ENCODE measurements at places on chromosomes 3 and 15.

DNA sequence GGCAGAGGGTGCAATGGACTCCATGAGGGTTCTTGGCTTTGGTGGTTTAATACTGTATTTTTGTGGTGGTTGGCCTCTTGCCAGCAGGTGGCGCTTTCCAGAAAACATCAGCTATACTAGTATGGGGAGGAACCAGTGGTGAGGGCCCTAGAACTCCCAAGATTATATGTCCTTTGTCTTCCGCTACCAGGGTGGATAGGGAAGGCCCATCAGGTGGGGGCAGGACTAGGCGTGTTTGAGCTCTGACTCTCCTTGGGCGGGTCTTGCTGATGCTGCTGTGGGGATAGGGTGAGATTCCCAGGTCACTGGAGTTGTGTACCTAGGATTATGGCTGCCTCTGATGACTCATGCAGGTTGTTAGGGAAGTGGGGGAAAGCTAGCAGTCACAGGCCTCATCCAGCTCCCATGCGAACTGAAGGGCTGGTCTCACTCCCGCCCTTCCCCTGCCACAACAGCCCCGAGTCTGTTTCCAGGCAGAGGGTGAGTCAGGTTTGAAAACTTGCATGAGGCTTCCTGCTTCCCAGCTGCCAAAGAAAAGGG, 357.7 kb downstream of the OTOL1 start:
- DNase-seq, result peak; percentile 6

DNA sequence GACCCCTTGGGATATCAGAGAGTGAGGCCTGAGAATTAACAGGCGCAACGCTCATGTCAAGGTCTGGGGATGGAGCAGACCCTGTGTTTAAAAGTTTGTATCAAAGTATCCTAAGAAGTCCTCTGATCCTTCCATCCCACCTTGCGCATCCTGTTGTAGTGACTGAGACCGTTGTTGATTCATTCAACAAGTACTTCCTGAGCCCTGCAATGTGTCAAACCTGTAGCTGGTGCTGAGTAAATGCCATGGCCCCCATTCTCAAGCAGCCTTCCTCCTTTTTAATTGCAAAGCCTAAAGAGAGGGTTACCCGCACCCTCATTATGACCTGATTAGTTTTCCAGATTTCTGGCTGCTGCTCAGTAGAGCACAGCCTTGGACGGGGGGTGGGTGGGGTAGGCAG, 46.4 kb downstream of the RPLP1 start:
- no peak for DNase-seq

GRCh38 chr3:149564079-149564478, 89.6 kb downstream of the TM4SF4 start:
- DNase-seq, result no peak

- peak; percentile 56 for DNase-seq
Observed at GRCh38 chr3:186965141-186965879, 35.0 kb downstream of the ST6GAL1 start.

- peak; percentile 20 for DNase-seq
Observed at GRCh38 chr15:48862705-48863104, 15.2 kb upstream of the EID1 start.

GRCh38 chr15:57025264-57025926, 107.0 kb downstream of the TCF12 start:
- no peak for DNase-seq

- peak; percentile 26 for DNase-seq
Observed at GRCh38 chr3:105367063-105367405, 325 bp downstream of the ALCAM start.

GRCh38 chr15:27757052-27757451, 342.1 kb downstream of the OCA2 start:
- DNase-seq, result no peak

GRCh38 chr15:95226835-95227234, 995.5 kb downstream of the MCTP2 start:
- no peak for DNase-seq

GRCh38 chr15:63834500-63835210, 907 bp upstream of the HERC1 start:
- no peak for DNase-seq
